ENCODE measurements at places on chromosomes 13 and 19. TPM values are rescaled to one million over a fixed set of nuclear protein-coding genes. Genes with fewer than 3 reads are reported as not detected.

Gene HSH2D
- 199 TPM for total RNA-seq

Gene PPM1N
- total RNA-seq: 4.3 TPM

Gene CRB3
- 0.55 TPM for total RNA-seq

Gene MED26
- 21.3 TPM for total RNA-seq

Gene LCP1
- total RNA-seq: 923 TPM

Gene LYL1
- 0.64 TPM for total RNA-seq

Gene ZNF823
- 6.4 TPM for total RNA-seq

Gene ZNF723
- not detected for total RNA-seq

Gene CGB5
- not detected for total RNA-seq

Gene GRK1
- total RNA-seq: not detected

Gene KASH5
- not detected for total RNA-seq

Gene NKPD1
- 0.18 TPM for total RNA-seq

Gene PSG7
- total RNA-seq: not detected

GRCh38 chr13:109244566-109244965 is 541.8 kb downstream of the IRS2 start:
- H3K4me3 ChIP-seq: no peak overlapping the region
- DNase-seq: no peak
- H3K27me3 ChIP-seq: no peaks in the 10 kb centered on the region
- H3K4me1 ChIP-seq: no peaks in the 10 kb centered on the region

DNA sequence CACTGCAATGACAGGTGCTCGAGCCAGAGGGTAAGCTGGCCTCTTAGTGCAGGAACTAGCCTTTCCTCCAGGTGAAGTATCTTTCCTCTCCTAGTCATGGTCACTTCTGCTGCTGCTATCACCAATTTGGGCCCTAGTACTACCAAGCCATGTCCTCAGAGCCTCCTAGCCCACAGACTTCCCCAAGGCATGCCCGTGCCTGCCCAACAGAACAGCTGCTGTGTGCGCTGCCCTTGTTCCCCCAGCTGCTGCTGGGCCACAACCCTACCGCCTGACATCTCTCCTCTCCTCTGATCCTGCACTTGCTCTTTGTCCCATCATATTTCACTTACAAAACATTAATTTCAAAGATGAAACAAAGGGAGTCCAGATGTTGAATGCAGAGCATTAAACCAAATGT is 168.5 kb upstream of the FREM2 start:
- H3K27ac ChIP-seq: no peak overlapping the region
- H3K4me1 ChIP-seq: no peaks in the 10 kb centered on the region
- no peak overlapping the region for H3K4me3 ChIP-seq
- DNase-seq: no peak

DNA sequence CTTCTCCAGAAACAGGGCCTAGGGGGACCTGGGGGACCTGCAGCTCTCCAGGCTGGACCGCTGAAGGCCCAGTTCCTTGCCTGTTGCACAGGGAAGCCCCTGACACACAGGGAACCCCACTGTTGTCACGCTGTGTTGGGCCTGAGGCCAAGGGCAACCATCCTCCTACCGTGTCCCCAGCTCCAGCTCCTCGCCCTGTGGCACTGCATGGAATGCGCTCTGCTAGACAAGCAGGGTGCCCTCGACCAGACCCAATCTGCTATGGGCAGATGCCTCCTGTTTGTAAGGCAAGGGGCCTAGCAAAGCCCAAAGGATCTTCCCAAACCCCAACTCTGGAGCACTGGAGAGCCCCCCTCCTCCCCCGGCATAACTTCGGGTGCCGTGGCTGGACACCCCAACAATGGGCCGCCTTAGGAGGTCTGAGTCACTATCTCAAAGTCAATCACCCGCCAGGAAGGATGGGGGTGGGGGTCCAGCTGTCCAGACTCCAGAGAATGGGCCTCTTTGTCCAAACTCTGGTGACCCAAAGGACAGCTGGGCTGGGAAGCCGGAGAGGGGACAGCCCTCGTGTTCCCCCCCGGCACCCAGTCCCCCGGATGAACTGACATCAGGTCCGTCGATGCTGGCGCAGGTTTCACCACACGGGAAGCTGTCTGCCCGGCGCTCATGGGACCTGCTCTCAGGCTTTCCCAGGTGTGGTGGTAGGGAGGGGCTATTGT is 3.7 kb downstream of the BRSK1 start:
- no peaks in the 10 kb centered on the region for H3K36me3 ChIP-seq
- peaks cover 16% of the 10 kb centered on the region for H3K4me1 ChIP-seq
- DNase-seq: no peak
- H3K27me3 ChIP-seq: peaks cover 4% of the 10 kb centered on the region

GRCh38 chr13:100075700-100076587 is 12.9 kb upstream of the PCCA start:
- no peaks in the 10 kb centered on the region for H3K4me1 ChIP-seq
- no peak for DNase-seq
- no peaks in the 10 kb centered on the region for H3K27me3 ChIP-seq

DNA sequence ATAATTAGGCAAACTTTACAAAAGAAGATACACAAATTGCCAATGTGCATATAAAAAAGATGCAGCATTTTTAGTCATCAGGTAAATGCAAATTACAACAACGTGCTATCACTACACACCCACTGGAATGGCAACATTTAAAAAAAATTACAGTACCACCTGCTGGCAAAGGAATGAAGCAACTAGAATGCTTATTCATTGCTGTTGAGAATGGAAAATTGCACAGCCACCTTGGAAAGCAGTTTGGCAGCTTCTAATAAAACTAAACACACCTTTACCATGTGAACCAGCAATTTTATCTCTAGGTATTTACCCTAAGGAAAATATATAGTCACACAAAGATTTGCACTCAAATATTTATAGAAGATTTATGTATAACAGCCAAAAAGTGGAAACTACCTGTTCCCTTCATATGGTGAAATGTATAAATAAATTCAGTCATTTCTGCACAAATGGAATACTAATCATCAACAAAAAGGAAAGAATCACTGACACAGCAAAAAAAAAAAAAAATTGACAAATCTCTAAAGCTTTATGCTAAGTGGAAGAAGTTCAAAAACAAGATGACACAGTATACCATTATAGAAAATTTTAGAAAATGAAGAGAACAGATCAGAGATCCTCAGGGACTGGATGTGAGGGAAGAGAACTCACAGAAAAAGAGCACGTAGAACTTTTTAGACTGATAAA is 30.3 kb downstream of the OXGR1 start:
- no peak overlapping the region for H3K4me3 ChIP-seq
- DNase-seq: no peak
- H3K36me3 ChIP-seq: peaks cover 1% of the 10 kb centered on the region

DNA sequence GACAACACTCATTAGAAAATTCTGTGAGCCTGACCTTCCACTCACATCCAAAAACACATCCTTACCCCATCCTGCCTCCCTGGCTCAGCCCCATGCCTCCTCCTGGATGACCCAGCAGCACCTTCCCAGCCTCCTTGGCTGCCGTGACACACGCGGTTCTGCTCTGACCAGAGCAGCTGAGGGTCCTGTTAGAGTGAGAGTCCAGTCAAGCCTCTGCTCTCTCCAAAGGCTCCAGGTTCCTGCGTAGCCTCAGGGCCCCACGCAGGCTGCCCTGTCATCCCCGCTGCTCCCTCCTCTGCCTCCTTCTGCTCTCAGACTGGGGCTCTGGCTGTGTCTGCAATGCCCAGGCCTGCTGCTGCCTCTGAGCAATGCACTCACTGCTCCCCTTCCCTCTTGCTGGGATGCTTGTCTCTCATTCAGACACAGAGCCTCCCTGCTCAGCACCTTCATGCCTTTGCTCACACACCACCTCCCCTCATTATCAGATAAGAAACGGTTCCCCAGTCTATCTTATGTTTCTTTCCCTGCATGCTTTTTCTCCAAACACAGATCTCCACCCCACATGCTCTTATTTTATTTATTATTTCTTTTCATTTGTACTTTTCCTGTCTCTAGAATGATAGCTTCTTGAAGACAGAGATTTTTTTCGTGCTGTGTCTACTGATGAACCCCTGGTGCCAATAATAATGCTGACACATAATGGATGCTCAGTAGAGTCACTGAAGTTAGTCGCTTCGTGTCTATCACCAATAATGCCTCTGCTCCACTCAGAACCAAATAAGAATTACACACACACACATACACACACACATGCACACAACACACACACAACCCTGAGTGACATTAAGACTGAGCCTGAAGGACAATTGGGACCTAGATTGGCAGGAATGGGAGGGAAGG is 10.2 kb upstream of the SIGLEC6 start:
- no peak for DNase-seq
- H3K27ac ChIP-seq: no peak overlapping the region
- no peaks in the 10 kb centered on the region for H3K36me3 ChIP-seq

- peak; percentile 93 for DNase-seq
- H3K27ac ChIP-seq: peak overlapping the region; percentile 77
- peaks cover 45% of the 10 kb centered on the region for H3K36me3 ChIP-seq
- H3K4me3 ChIP-seq: peak overlapping the region; percentile 41
Measured at GRCh38 chr13:30346153-30346788, 38.9 kb upstream of the KATNAL1 start.

GRCh38 chr19:29687244-29687896 is 22.1 kb downstream of the PLEKHF1 start:
- no peaks in the 10 kb centered on the region for H3K27me3 ChIP-seq
- no peak overlapping the region for H3K27ac ChIP-seq
- peaks cover 49% of the 10 kb centered on the region for H3K4me1 ChIP-seq
- peaks cover 10% of the 10 kb centered on the region for H3K36me3 ChIP-seq
- H3K4me3 ChIP-seq: no peak overlapping the region

DNA sequence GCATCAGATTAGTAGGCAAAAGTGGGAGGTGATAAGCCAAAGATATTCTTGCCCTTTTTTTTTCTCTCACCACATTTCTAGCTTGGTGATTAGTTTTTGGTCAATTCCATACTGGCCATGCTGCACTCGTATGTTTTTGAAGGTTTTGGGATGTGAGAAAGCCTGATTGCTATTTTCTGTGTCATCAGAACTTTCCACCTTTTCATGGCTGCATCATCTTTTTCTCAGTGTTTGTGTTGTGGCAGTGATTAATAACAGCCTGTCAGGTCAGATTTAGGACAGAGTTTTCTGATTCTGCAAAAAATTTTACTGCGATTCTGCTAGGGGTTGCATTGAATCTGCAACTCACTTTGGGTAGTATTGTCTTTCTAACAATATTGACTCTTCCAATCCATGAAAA is 32.9 kb downstream of the PSG1 start:
- H3K4me3 ChIP-seq: no peak overlapping the region
- no peak for DNase-seq
- peaks cover 2% of the 10 kb centered on the region for H3K27me3 ChIP-seq
- no peak overlapping the region for H3K27ac ChIP-seq
- no peaks in the 10 kb centered on the region for H3K4me1 ChIP-seq

DNA sequence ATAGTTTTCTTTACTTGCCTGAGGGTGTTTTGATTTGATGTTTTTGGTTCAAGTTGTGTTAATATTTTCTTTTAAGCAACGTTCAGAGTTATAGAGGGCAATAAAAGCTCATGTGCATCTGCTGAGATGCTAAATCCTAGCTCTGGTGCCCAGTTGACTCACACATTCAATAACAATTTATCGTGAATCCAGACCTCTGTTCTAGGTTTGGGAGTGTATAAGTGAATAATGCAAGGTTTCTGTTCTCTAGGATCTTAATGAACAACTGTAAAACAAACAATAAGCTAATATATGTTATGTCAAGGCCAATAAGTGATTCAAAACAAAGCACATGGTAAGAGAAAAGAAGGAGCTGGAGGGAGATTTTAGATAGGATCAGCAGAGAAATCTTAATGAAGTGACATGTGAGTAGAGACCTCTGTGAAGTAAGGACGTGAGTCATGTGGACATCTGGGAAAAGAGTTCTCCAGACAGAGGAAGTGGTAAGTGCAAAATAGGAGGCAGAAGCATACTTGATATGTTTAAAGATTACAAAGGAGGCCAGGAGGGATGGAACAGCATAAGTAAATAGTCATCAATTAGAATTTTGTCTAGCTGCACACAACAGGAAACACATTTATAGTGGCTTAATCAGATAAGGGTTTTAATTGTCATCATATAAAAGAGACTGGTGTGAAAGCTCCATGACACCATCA is 278.5 kb upstream of the HTR2A start:
- no peaks in the 10 kb centered on the region for H3K4me1 ChIP-seq
- no peak overlapping the region for H3K27ac ChIP-seq
- no peak for DNase-seq
- no peak overlapping the region for H3K4me3 ChIP-seq
- no peaks in the 10 kb centered on the region for H3K27me3 ChIP-seq
- H3K36me3 ChIP-seq: no peaks in the 10 kb centered on the region

DNA sequence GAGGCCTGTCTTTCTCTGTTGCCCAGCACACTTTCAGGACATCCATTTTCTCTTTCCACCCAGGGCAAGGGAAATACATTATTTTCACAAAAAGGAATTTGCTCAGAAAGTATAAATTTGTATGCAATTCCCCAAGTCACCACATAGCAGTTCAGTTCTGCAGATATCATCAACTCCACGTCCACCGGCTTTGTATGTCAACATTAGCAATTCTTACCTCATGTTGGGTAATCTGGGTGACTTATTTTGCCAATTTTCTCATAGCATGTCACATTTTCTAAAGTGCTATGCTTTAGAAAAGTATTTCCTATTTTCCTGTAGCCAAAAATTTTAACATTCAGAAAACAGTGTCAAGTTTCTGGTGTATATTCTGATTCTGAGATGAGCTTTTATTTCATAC is 501.8 kb downstream of the EFNB2 start:
- no peak overlapping the region for H3K4me3 ChIP-seq
- H3K36me3 ChIP-seq: no peaks in the 10 kb centered on the region
- no peak for DNase-seq

GRCh38 chr13:95138876-95139585 is 162.2 kb downstream of the ABCC4 start:
- no peak overlapping the region for H3K4me3 ChIP-seq
- H3K36me3 ChIP-seq: peaks cover 5% of the 10 kb centered on the region
- no peaks in the 10 kb centered on the region for H3K27me3 ChIP-seq
- H3K27ac ChIP-seq: no peak overlapping the region

- H3K27me3 ChIP-seq: no peaks in the 10 kb centered on the region
- H3K36me3 ChIP-seq: peaks cover 8% of the 10 kb centered on the region
- H3K4me1 ChIP-seq: peaks cover 30% of the 10 kb centered on the region
- peak overlapping the region; percentile 52 for H3K27ac ChIP-seq
Measured at GRCh38 chr19:55648585-55649267, 714 bp downstream of the CCDC106 start.

- H3K4me1 ChIP-seq: no peaks in the 10 kb centered on the region
- DNase-seq: no peak
- H3K36me3 ChIP-seq: no peaks in the 10 kb centered on the region
- no peak overlapping the region for H3K4me3 ChIP-seq
- no peak overlapping the region for H3K27ac ChIP-seq
Measured at GRCh38 chr13:25688536-25688935, 316.8 kb downstream of the ATP8A2 start.
